IMR-90 (cell line): ENCODE measurements at places on chromosomes 7 and 10.

DNA sequence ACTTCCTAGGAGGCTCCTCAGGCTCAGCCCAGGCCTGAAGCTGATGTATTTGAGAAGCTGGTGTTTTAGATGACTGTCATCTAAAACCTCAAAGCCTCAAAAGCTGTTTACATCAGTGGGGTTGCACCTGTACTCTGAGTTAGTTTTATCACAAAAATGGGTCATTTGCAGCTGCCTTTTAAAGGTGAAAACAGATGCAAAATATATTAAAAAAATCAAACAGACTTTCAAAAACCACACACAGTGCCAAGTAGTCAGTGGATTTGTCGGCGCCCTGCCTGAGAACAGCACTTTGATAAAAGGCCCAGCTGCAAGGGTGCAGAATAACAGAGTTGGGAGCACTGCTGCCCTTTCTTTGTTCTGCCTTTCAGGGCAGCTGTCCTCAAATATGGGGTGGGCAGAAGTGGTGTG, 103.0 kb downstream of the VOPP1 start:
- no peak for DNase-seq

- DNase-seq: no peak
Measured at GRCh38 chr10:27815261-27815660, 69.6 kb upstream of the MKX start.

GRCh38 chr10:121420006-121420405, 178.2 kb downstream of the FGFR2 start:
- DNase-seq: no peak

GRCh38 chr7:2523461-2523936, 3.9 kb downstream of the LFNG start:
- DNase-seq: no peak
